Stimulated activated CD8-positive, alpha-beta memory T cell treated with anti-CD3 and anti-CD28 coated beads, Interleukin-4, amount 100 ng/mL, for 1 hour (primary cell): ENCODE measurements at places on chromosomes 4 and X.

GRCh38 chr4:53963336-53963735 is 101.1 kb downstream of the CHIC2 start:
- no peak for DNase-seq

- DNase-seq = no peak
Measured at GRCh38 chrX:97898798-97899197, 1015.1 kb downstream of the RPA4 start.

- no peak for DNase-seq
Measured at GRCh38 chr4:118772767-118773428, 63.0 kb downstream of the SEC24D start.

DNA sequence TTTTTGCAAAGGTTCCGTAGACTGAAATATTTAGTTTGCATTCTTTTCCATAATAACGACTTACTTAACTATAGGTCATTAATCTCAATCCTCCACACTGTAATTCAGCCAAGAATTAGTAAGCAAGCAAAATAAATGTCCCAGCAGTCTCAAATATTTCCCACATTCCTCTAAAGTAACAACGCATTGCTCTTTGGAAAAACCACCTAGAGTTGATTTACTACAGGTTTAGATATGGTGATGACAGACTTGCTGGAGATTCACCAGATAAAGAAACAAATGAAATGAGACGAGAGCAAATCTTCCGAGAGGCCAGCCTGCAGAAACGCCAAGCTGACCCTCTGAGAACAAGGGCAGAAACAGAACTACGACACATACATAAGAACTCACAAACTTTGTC is 28.9 kb downstream of the TENM3 start:
- no peak for DNase-seq

GRCh38 chr4:151436093-151436518 is 27.1 kb downstream of the FHIP1A start:
- DNase-seq = no peak
